ENCODE measurements at places on chromosomes 4 and X. TPM values are rescaled to one million over a fixed set of nuclear protein-coding genes. Genes with fewer than 3 reads are reported as not detected.

Gene HTATSF1
- polyA plus RNA-seq = 104 TPM

Gene SRPX
- 66.3 TPM for polyA plus RNA-seq

Gene CPE
- 68.9 TPM for polyA plus RNA-seq

Gene PFKFB1
- 0.49 TPM for polyA plus RNA-seq

Gene NUDT10
- polyA plus RNA-seq = 1.4 TPM

Gene MAPK10
- polyA plus RNA-seq = not detected

Gene INPP4B
- 34.4 TPM for polyA plus RNA-seq

Gene AMER1
- 5.8 TPM for polyA plus RNA-seq

Gene MED12
- 40.9 TPM for polyA plus RNA-seq

Gene KLHL4
- not detected for polyA plus RNA-seq

Gene CT45A3
- polyA plus RNA-seq = 0.28 TPM

Gene GYG2
- polyA plus RNA-seq = 1.2 TPM

Gene SULT1E1
- polyA plus RNA-seq = 33.2 TPM

Gene CLIC2
- 3.7 TPM for polyA plus RNA-seq

Gene RNF4
- polyA plus RNA-seq = 56.8 TPM

Gene BMPR1B
- not detected for polyA plus RNA-seq

Gene FAM149A
- polyA plus RNA-seq = not detected

Gene NKX3-2
- polyA plus RNA-seq = not detected

Gene CPZ
- polyA plus RNA-seq = 7.9 TPM

Gene FRAS1
- polyA plus RNA-seq = 8.5 TPM

Gene SAGE1
- not detected for polyA plus RNA-seq

Gene LRAT
- 0.41 TPM for polyA plus RNA-seq

Gene SLC4A4
- 14.6 TPM for polyA plus RNA-seq

Gene CYSLTR1
- polyA plus RNA-seq = 8.3 TPM
